ENCODE measurements at places on chromosomes 7 and 10. TPM values are rescaled to one million over a fixed set of nuclear protein-coding genes. Genes with fewer than 3 reads are reported as not detected.

CTAGE15 gene
- not detected for total RNA-seq

- no peak for DNase-seq
Measured at GRCh38 chr10:72763201-72763600, 71.3 kb downstream of the MCU start.

DNA sequence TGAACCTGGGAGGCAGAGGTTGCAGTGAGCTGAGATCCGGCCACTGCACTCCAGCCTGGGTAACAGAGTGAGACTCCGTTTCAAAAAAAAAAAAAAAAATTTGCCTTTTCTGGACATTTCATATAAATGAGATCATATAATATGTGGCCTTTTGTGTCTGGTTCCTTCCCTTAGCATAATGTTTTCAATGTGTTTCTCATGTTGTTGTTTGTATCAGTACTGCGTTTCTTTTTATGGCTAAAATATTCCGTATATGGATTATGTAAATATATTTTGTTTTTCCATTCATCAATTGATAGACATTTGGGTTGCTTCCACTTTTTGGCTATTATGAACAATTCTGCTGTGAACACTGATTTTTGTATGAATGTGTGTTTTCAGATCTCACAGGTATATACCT, 257.6 kb downstream of the CCDC3 start:
- DNase-seq, result no peak

GRCh38 chr10:74432841-74433594, 282.0 kb downstream of the ADK start:
- no peak for DNase-seq

MLLT10 gene
- 35.6 TPM for total RNA-seq

DNA sequence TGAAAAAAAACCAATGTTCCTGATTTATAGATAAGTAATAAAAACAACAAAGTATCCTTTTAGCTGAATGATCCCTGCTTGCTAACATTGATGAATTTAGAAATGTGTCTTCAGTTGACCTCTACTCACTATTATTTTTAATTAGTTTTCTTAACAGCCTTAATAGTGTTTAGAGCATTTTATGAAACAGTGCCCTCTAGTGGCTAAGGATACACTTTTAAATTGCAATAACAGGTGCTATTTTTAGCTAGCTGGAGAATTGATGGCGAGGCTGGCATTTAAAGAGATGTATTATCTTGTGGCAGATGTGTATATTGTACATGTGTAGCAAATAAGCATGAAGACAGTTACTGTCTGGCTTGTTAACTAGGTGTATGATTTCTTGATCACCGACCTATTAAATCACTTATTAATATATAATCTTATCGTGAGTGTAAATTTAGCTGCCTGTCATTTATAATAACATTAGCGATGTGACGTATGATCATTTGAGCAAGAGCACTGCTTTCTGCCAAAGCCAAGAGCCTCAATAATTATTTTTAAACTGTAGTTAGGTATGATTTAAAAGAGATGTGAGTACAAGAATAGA, 451.9 kb downstream of the DPP6 start:
- DNase-seq, result no peak

SORCS3 gene
- total RNA-seq, result not detected

SUN3 gene
- not detected for total RNA-seq

DNA sequence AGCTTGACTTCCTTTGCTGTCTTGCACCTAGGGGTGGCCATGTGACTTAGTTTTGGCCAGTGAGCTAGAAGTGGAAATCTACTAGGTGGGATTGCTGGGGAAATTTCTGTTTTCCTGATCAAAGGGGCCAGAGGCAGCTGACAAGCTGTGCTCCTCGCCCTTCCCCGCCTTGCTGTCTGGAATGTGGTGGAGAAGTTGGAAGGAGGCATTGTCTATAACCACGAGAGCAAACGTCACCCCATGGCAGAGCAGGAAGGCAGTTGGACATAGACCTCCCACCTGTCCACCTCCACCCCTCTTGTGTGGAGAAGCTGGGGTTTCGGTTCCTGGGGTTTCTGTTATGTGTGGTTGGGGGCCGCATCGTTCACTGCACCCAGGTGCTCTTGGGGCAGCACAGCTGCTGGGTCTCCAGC, 7.3 kb downstream of the SFRP5 start:
- DNase-seq, result no peak

DNA sequence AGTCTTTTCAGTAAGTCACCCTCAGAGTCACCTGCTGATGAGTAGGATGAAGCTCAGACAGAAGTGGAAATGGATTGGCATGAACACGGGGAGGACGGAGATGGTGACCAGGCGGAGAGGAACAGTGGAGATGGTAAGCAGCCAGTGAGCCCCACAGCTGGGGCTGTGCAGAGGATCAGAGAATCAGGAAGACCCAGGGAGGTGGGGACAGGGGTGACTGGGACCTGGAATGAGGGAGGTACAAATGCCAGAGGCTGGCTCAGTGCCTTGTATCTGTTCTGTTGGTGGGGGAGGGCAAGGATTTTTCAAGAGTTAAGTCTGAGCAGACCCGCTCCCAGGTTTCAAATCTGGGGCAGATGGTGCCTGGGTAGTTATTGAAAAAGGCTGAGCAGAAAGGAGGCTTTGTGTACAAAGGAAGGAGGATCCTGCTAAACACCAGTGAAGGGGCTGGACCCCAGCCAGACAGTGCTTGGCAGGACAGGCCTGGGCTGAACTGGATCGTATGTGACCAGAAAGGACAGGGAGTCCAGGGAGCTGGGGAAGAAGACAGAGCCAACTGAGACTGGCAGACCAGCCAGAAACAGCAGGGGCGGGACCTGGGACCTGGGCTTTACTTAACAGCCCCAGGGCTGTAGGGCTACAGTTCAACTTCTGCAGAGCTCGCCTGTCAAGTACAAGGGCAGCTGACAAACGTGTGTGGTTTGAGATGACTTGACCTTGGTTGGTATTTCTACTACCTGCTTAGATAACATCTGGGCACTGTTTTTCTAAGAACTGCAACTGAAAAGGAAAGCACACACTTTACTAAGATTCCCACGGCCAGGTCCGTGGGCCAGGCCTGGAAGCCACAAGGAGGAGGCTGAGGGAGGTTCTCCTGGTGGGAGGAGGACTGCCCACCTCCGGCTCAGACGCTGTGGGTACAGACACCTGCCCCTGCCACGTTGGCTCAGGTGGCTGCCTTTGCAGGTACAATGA, 13.2 kb upstream of the FRMPD2 start:
- no peak for DNase-seq

DNA sequence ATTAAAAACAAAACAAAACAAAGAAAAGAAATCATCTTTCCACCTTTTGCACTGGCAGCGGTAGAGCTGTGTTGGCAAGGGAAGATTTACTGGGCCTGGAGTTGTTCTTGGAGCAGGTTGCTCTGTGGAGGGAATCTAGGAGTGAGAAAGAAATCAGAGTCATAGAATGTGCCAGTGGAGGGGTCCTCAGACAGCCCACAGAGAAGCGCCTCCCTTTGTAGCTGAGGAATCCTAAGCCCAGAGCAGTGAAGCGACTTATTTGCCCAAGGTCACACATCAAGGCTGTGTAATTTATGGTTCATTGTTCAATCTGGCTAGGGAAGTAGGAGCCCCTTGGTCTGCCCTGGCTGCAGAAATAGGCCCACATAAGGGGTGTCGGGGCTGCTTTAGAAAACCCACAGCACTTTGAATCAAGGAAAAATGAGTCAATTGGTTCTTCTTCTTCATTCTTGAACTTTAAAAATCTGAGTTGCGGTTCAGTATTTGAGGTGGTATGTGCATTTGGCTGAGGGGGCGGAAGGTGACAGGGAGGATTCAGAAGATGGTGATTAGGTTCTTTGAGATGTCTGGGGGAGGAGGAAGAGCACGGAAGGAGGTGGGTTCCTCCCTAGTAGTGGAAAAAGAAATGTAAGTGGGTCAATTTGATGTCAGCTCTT, 253.7 kb downstream of the PTEN start:
- no peak for DNase-seq

DNA sequence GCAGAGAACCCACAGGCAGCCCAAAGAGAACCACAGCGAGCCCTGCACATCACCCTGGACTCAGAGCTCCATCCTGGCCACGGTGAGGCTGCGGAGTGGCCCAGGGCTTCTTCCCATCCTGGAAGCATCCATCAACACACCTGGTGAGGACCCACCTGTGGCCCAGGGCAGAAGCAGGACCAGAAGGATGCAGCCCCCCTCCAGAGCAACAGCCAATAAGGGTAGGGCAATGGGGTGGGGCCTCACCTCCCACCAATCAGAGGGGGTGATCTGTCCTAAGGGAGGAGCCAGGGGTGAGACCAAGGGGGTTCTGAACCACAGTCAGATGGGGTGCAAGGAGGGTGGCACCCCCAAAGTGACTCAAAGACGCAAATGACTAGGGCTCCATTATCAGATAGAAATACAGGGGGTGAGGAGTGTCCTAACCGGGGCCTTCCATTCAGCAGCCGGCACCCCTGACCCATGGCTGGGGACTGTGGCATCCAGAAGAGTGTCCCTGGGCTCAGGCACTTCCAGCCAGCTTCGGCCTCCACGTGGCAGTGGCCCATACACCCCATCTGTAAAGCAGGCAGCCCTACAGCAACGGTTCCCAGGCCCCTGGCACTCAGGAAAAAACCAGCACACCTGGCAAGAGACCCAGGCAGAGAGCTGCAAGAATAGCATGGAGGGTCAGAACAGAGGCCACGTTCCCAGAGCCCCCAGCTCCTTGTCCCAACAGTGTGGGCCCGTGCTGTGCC, 36.9 kb downstream of the STK32C start:
- DNase-seq, result no peak

- DNase-seq, result no peak
Measured at GRCh38 chr10:62658516-62658915, 146.0 kb upstream of the ADO start.

GRCh38 chr7:97541188-97541587, 190.7 kb upstream of the TAC1 start:
- DNase-seq, result no peak

DNA sequence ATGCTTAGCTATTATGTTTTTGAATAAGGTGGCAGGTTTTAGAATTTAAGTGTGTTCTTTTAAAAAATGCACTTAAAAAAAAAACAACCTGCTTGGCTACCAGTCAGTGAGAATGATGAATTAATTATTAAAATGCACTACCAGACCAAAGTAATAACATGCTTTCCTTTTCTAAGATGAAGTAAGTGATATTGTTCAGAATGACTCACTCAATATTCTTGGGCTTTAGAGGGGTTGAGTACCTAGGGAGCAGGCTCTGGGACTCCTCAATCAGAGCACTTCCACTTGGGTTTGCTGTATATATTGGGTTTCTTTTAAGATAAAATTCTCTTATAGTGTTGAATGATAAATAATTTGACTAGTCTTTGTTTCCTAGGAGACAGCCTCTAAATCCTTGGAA, 8.6 kb downstream of the STAM start:
- no peak for DNase-seq

- DNase-seq, result no peak
Measured at GRCh38 chr10:16909961-16910792, 93.0 kb upstream of the RSU1 start.

GRCh38 chr10:8306685-8307364, 252.3 kb downstream of the GATA3 start:
- no peak for DNase-seq

GRCh38 chr10:96339956-96340904, 18.6 kb downstream of the OPALIN start:
- DNase-seq, result peak; percentile 52

GRCh38 chr10:49367600-49367999, 28.3 kb downstream of the DRGX start:
- DNase-seq, result no peak

DNA sequence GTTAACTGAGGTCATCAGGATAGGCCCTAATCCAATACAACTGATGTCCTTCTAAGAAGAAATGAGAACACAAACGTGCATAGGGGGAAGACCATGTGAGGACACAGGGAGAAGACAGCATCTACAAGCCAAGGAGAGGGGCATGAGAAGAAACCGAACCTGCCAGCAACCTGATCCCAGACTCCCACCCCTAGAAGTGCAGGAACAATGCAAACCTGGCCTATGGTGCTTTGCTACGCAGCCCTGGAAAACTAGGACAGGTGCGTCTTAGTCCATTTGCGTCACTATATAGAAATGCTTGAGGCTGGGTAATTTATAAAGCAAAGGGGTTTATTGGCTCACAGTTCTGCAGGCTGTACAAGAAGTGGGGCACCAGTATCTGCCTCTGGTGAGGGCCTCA, 322.6 kb upstream of the ZNF32 start:
- DNase-seq, result no peak

DNA sequence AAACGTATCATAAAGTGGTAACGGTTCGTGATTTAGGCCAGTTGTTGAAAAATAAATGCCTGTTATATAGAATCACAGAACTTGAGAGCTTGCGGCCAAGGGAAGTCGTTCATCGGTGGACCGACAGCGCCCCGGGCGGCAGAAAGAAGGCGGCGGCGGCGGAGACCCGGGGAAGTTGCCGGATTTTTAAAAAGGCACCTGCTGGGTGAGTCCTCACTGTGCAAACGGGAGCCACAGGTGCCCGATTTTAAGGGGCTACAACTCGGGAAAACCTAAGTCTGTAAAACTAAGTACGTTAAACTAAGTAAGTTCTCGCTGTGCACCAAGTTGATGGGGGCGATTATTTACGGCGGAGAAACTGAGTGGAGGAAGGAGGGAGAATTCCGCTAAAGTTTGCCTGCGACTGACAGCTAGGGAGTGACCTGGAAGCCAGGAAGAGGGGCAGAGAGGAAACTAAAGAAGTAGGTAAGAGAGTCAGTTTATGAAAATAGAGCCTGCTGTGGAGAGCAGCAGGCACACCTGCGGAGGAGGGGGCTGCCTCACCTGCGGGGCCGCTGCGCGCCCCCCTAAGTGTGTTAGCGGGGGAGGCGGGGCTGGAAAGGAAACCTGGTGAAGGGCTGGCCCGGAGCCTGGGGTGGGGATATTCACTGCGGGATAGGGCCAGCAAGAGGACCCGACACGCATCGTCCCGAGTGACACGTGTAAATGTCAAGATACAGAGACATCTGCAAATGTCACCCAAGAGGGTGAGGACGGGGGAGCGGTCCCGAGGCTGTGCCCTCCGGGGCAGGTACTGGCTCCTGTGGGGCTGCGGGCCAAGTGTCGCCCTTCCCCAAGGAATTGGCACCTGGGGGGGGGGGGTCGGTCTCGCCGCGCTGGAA, 996 bp downstream of the ADAM12 start:
- DNase-seq, result no peak

GRCh38 chr10:57395923-57396322, 871.8 kb downstream of the IPMK start:
- DNase-seq, result no peak

DNA sequence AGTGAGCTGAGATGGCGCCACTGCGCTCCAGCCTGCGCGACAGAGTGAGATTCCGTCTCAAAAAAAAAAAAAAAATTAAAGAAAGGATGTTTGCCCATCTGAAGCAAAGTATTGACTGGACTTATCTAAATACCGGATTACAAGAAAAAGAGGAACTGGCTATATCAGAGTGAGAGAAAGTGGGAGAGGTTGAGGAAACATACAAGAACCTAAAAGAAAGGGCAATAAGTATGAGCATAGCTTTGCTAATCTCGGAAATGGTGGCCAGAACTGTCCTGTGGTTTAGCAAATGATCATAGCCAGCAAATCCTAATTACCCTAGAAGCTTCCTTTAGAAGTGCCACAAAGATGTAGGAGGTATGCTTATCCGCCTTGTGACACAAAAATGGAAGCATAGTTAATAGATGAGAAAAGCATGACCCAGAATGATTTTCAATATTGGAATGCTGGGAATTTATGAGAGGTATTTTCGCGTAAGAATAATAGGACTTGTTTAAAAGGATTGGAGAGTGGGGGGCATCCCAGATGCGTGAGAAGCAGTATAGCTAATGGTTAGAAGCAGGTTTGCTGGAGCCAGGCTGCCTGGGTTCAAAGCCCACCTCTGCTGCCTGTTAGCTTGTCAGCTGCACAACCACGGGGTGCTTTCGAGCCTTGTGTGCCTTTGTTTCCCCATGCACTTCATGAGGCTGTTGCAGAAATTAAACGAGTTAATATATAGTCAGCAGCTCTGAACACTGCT, 1.2 kb upstream of the GTPBP4 start:
- no peak for DNase-seq
